ENCODE measurements at places on chromosomes 3 and 15.
A peak's percentile ranks its signal among the peaks of the same experiment; 100 is the strongest.

DNA sequence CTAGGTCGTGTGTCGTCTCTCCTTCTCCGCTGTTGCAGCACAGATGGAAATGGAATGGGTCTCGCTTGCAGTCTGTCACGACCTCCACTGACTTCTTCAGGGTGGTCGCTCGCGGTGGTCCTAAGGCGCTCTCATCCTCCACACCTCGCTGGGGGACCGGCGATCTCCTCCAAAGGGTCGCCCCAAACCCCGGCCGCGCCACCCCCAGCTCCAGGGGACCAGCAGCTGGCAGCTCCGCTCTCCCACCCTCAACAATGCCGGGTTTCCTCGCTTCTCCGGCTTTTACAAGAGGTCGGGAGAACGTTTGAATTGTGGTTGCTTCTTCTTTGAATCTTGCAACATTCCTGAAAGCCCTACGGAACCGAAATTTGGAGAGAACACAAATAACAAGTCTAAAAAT is 25.9 kb downstream of the SERP1 start:
- no peak for DNase-seq

- no peak for DNase-seq
These were observed 65.6 kb upstream of the HEG1 start for GRCh38 chr3:125121246-125122010.

DNA sequence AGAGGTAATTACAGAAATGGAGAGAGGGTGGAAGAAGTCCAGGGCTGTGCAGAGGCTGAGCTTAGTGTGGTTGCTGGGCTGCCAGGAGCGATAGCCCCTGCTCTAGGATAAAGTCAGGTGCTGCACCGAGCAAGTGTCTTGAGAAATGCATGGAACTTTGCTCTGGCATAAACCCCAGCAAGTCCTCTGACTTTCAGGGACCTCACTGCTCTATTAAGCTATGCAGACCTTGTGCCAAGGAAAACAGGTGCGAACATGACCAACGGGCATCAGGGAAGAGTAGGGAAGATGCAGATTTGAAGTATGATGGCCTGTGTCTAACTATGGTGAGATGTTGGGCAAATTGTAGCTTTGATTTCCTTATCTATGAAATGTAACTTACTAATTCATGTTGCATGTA is 416.8 kb downstream of the NR2F2 start:
- no peak for DNase-seq

- DNase-seq: peak; percentile 11
These were observed 426 bp downstream of the PRKCD start for GRCh38 chr3:53161450-53161819.

DNA sequence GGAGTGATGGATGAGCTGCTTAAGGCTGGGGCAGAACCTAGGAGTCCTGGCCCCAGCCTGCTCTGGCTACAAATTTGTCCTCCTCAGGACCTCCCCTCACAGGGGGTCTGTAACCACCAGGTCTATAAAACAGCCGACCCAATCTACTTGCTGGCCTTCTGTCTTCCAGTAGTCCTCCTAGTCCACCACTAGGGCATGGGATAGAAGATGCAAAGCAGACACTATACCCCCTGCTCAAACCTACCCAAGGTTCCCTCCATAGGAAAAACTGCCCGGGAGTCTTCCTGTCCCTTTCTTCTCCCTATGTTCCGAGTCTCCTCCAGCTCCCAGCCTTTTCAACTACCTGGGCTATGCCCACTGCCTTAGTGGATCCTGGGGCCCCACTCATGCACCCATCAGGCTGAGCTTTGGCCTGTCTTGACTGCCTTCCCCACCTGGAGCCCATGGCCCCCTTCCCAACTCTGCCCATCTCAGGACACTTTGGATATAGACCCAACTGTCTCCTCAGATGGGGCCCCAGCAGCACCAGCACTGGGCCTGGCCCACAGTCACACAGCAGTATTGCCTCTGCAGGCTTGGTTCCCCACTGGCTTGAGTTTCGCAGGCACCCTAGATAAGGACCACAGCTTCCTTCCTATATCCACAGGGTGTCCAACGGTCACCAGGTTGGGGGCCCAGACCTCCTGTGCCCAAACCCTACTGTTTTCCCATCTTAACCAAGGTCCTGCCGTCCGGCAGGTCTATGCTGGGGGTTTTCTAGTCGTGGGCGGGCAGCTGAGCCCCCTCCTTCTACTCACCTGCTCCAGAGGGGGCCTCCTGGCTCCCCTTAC is 1.1 kb downstream of the HYAL3 start:
- no peak for DNase-seq
